ENCODE measurements at places on chromosomes 1 and 21.
A peak's percentile ranks its signal among the peaks of the same experiment; 100 is the strongest.

- DNase-seq: peak; percentile 22
Measured at GRCh38 chr1:202158810-202159533, 1.4 kb downstream of the PTPN7 start.

GRCh38 chr21:22311741-22312462 lies 1313.7 kb downstream of the NCAM2 start:
- no peak for DNase-seq

- no peak for DNase-seq
Measured at GRCh38 chr1:232012773-232013386, 386.3 kb downstream of the DISC1 start.

GRCh38 chr1:39129514-39129913 lies 75.0 kb upstream of the MACF1 start:
- no peak for DNase-seq

DNA sequence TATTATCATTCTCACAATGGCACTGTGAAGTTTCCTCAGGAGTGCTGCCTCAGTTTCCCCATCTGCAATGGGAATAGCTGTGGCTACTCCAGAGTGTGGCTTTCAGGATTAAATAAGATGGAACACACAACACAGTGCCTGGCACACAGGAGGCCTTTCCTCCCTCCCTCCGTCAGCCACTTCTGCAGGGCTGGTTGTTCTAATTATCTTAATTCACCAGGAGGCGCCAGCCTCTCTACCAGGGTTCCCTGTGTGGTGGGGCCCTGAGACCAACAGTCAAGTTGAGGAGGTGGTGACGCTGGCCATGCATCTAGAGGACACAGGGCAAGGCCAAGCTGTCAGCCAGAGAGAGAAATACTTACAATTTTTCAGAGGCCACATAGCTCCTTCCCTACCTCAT lies 6.3 kb upstream of the FOXO6 start:
- DNase-seq: no peak

DNA sequence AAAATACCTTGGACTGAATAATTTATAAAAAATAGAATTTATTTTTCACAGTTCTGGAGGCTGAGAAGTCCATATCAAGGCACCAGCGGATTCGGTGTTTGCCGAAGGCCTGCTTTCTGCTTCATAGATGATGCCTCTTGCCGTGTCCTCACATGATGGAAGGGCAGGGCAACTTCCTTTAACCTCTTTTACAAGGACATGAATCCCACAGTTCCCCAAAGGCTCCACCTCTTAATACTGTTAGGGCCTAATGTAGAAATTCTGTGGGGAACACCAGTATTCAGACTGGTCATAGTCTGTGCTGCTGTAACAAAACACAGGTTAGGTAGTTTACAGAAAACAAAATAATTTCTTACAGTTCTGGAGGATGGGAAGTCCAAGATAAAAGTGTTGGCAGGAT lies 25.9 kb downstream of the DYRK1A start:
- no peak for DNase-seq

- DNase-seq: no peak
Measured at GRCh38 chr1:207045453-207045852, 5.6 kb downstream of the YOD1 start.

DNA sequence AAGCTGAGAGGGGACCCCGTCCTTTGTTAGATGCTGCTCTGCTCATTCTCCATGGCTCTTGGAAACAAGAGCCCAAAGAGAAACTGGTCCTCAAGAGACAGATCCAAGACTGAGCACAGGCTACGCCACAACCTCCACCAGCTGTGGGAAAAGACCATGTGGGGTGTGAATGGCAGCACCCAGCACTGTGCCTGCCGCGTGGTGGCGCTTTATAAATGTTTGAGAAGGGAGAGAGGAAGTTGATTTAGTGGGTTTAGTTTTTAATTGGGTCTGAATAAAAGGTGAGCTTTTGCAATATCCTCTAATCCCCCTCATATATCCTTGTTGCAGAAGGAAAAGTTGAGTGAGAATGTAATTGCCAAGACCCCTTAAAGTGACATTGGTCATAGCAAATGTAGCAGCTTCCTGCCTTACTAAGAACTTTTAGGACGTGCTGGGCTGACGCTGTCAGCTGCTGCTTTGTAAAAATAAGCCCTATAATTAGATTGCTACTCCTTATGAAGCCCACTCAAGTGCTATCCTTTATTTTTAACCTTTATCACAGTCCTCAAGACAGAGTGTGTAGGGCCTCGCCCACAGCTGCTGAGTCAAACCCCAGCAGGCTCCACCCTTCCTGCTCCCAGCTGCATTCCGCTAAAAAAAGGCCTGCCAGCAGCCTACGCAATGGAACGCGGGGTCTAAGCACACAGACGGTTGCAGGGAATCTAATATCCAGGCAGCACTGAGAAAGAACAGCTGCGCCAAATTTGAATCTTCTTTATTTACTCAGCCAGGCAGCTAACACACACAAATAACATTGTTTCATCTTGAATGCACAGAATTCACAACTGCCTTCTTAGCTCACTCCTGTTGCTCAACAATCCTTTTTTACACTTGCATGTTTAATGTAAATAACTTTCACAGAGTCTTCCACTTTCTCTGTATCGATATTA lies 47.4 kb upstream of the PRDX6 start:
- peak; percentile 67 for DNase-seq

GRCh38 chr1:162873671-162874666 lies 13.0 kb upstream of the CCDC190 start:
- DNase-seq: no peak

- DNase-seq: no peak
Measured at GRCh38 chr1:45876000-45876617, 72.7 kb downstream of the MAST2 start.

GRCh38 chr21:27315373-27315772 lies 348.5 kb upstream of the ADAMTS5 start:
- no peak for DNase-seq

DNA sequence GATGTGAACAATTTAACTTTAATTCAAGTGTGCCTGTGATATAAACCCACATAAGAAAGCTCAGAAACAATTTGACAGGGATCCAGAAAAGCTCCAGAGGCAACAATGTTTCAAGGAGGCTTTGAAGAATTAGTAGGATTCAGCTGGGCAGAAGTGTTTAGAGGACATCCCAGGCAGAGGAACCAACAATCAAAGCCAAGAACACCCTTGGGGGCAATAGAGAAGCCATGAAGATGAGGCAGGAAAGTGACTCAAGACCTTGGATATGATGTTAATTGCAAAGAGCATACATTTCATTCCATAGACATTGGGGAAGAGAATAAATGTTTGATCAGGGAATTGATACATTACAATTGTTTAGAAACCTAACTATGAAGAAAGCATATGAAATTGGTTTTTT lies 280.3 kb downstream of the LTN1 start:
- no peak for DNase-seq

GRCh38 chr1:222098404-222098803 lies 356.5 kb upstream of the DUSP10 start:
- DNase-seq: no peak

DNA sequence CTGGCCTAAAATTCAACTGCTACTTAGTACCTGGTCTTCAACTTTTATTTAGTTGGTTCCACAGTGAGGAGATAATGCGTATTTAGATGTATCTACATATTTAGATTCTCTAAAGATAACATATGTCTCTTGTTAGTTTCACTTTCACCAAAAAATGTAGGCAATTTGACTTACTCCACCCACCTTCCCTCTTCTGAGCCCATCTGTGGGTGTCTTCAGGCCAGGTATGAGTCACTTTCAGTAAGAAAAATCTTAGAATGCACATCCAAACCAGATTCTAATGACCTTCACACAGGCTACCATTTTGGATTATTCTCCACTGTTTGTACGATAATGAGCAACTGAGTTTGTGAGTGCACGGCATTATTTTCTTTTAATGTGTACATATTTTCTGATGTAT lies 501.7 kb downstream of the NEGR1 start:
- no peak for DNase-seq

DNA sequence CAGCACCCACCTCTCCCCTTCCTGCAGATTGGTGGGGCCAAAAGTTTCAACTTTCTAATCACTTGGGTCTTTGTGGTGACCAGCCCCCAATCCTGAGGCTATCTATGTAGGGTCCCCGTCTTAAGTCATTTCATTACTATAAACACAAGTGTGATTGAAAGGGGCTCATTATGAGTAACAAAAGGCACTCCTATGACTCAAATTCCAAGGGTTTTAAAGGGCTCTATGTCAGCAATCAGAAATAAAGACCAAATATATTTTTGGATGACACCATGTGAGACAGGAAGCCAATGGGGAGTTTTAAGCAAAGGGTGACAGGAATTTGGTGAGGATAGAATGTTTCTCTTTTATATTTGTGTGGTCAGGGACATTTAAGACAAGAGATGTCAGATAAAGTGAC lies 6.2 kb downstream of the ERO1B start:
- DNase-seq: no peak

DNA sequence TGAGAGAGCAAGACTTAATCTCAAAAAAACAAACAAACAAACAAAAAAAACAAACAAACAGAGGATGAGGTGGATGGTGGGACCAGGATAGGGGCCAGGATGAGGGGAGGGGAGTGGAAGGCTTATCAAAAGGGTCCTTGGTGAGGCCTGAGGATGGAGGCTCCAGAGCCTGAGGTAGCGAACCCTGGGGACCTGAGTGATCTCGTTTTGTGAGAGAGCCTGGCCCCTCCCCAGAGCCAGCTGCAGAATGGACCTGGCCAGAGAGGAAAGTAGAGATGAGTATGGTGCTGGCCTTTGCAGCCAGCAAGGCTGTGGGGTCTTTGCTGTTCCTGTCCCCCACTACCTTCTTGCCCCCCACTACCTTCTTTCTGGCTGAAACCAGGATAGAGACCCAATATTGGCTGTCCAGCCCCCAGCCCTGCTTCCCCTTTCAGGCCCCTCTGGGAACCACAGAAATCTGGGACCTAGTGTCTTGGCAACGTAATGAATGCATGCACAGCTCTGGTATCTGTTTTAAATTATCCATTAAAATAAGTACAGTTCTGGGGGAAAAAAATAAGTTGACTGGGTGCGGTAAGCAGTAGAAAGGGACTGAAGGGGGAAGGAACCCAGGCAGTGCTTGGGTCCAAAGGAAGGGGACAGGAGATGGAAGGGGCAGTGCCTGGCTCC lies 1.1 kb upstream of the LMNA start:
- DNase-seq: no peak

- no peak for DNase-seq
Measured at GRCh38 chr1:184163674-184164465, 112.3 kb downstream of the TSEN15 start.

- DNase-seq: no peak
Measured at GRCh38 chr1:155125511-155125945, 2.1 kb upstream of the EFNA1 start.

DNA sequence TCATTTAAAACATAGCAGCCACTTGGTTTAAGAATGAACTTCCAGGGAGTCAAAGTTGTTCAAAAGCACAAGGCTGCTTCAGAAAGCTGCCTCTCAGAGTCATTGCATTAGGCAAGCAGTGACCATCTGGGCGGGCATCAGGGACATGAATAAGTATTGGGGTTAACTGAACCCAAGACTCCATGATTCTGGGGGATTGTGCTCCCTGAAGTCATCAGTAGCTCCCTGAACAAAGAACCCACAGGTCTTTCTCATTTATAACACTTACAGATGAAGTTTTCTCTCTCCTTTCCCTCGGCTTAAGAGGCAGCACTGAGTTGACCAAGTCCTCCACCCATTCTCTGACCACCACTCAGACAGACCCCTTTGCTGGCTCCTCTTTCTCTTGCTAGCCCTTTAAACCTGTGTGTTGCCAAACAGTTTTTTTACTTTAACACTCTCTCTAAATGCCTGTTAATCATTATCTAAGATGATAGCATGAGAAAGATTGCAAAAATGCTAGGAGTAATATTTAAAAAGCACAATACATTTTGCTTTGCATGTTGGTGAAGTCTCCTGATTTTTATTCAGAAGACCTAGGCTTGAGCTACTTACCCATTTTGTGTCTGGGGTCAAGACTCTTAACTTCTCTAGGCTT lies 77.0 kb upstream of the ARHGAP29 start:
- no peak for DNase-seq

- DNase-seq: no peak
Measured at GRCh38 chr1:94025383-94026340, 95.3 kb downstream of the ABCA4 start.

All from CD4-positive, alpha-beta T cell treated with Interleukin-4 for 1 hour (primary cell).